Suppressor macrophage treated with lipopolysaccharide for 1 hour (primary cell): ENCODE measurements at places on chromosomes 12 and 14.

- no peak for DNase-seq
These were observed 23.8 kb downstream of the NFKBIA start for GRCh38 chr14:35380794-35381193.

DNA sequence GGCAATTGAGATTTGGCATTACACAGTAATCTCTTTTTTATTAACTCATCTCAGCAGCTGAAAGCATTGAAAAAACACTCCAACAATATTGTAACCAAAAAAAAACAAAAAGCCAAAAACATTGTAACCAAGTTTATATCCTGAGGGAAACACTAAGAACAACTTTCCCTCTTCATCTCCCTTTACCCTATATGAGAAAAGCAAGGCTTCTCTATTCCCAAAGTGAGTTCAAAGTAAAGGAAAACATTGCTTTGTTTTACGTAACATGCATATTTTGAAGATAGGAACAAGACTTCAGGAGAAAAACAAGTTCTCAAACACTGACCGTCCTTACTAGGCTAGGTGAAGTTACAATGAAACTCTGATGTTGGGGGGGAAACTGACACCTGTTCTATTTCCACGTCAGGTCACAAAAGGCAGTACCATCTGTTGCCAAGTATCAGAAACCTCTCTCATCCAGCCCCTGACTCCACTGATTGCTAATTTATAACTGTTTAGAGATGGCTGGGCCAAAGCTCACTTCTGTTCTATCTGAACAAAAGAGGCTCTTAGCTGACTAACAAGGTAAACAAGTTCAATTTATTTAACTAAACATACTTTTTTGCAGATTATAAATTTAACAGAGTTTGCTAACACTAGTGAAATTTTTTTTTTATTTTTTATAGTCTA is 67.9 kb upstream of the PLXNC1 start:
- no peak for DNase-seq

DNA sequence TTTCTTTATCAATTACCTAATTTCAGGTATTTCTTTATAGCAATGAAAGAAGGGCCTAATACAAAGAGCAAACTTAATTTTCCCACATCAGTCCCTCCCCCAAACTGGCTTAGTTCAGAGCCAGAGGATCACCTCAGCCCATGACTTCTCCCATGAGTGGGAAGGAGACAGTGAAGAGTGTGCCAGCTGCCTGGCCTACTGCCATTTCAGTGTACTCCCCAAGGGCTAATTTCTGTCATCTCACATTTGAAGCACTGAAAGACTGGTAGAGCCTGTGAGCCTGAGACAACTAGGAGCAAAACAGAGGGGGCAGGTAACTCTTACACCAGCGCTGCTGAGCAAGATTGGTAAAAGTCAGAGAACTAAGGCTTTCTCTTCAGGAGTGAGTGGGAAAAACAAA is 29.1 kb upstream of the ADAM20 start:
- DNase-seq: no peak

DNA sequence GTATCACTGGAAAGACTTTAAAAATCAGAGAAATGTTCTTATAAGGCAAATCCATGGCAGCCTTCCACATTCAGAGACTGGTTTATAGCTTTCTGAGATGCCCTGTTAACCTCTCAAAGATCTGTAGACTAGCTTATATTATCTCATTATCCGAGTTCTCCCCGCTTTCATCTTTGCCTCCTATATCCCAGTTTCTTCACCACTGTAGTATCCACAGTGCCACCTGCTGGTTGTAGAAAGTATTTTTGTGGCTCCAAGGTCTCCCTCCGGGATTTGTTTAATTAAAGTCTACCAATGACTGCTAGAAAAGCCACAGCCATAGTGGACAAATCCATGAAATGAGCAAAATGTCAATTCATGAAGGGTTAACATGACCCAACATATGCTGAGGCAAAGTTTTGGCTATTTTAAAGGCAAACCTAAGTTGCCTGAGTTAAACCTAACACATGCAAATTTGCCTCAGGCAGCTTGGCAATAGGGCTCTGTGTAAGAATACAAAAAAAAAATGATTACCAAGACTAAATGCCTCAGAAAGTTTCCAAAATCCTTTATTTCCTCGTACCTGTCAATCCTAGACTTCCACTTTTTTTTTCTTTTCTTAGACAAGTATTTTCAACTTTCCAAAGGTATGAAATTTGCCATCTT is 218.8 kb upstream of the BMP4 start:
- peak; percentile 76 for DNase-seq

DNA sequence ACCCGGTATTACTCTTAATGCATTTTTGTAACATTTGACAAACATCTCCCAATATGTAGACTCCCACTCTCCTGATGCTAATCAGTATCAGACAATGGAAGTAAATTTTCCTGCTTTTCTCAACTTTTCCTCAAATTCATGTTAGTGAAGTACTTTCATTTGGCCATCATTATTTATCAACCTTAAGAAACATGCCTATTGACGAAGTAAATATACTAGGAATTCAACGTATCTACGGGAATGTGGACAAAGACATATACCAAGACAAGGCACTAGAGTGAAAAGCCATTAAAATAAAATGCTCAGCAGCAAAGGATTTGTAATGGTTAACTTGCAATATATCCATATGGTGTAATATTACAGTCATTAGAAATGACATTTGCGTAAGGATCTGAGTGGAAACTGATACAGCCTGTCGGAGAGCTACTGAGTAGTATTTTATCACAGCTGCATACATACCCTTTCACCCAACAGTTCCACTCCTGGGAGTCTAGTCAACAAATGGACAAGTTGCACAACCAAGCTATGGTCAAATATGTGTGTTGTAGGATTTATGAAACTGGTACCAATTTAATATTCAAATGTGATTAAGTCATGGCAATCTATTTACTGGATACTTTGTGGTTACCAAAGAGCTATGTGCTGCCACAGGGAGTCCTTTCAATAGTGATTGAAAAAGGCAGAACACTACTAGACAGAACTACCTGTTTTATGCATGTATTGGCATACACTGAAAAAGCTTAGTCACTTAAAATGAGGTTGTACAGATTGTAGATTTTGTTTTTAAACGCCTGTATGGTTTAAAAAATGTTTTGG is 26.5 kb downstream of the NUDT4 start:
- no peak for DNase-seq

GRCh38 chr14:95263527-95264231 is 56.0 kb downstream of the CLMN start:
- no peak for DNase-seq

DNA sequence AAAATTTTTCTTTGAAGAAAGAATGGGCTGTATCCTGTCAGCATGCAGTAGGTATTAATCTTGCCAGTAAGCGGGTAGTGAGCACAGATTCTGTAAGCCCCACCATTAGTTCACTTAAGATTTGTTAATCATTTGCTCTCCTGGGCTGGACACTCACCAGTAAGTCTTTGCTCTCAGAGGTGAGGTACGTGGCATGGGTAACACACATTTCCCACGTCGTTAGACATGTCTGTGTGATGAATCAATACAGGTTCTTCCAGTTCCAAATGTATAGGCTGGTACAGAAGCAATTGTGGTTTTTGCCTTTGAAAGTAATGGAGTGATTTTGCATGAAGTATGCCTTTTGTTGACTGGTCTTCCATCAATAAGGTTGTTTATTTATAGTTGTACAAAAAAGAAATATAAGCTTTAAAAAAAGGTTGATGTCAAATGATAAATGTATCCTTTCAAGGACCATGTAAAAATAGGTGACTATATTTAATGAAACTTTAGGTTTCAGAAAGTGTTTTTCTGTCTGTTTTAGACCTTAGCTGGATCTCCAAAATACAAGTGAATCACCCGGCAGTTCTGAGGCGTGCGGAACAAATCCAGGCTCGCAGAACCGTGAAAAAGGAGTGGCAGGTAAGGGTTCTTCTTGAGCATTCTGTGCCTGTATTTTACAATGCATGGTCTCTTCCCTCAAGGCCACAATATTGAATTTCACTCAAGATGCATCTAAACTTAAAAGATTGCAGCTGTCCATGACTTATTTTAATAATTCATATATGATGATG is 45.5 kb downstream of the DERA start:
- DNase-seq: no peak

- no peak for DNase-seq
These were observed 319.2 kb downstream of the NUAK1 start for GRCh38 chr12:105819549-105819948.

DNA sequence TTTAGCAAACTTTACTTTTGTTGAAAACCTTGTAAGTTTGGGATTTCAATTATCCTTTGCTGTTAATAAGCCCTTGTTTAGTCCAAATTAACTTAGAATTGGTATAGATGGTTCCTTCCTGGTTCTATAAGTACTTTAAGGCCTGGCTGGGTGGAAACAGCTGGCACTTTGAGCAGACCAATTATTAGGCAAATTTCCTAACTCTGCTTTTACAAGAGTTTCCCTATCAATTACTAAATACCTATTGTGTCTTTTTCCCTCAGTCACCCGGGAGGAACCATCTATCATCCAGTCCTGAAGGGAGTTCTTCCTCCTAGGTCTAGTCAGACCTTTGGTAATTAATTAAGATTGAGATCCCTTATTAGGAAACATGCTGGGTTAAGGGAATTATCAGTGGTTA is 138.0 kb downstream of the SLC38A6 start:
- no peak for DNase-seq

GRCh38 chr14:91229743-91230200 is 14.7 kb downstream of the GPR68 start:
- DNase-seq: no peak
